ENCODE measurements at places on chromosomes 6 and 20. TPM values are rescaled to one million over a fixed set of nuclear protein-coding genes. Genes with fewer than 3 reads are reported as not detected.

Gene MC3R
- not detected for total RNA-seq

Gene CCR6
- total RNA-seq, result 2.4 TPM

Gene SLC17A3
- not detected for total RNA-seq

Gene BHLHE23
- not detected for total RNA-seq

Gene HSPA1A
- total RNA-seq, result 213 TPM

Gene RING1
- 16.6 TPM for total RNA-seq

Gene GRM1
- not detected for total RNA-seq

Gene SLC26A8
- total RNA-seq, result not detected

Gene BPIFB2
- not detected for total RNA-seq

Gene SAPCD1
- total RNA-seq, result 0.95 TPM

Gene LY6G5C
- total RNA-seq, result 0.57 TPM

Gene DEFB129
- total RNA-seq, result not detected

Gene PRDM1
- 18.3 TPM for total RNA-seq

Gene MCCD1
- not detected for total RNA-seq

Gene XKR7
- total RNA-seq, result not detected

Gene ARG1
- total RNA-seq, result not detected

Gene C6orf132
- total RNA-seq, result 254 TPM

Gene RSPH4A
- total RNA-seq, result not detected

Gene MRS2
- total RNA-seq, result 21.3 TPM

Gene SLC17A1
- not detected for total RNA-seq

Gene RNF146
- total RNA-seq, result 19.5 TPM

Gene TRIM15
- total RNA-seq, result not detected

Gene C6orf58
- total RNA-seq, result not detected

Gene IFT52
- 8.8 TPM for total RNA-seq

Gene TGM2
- total RNA-seq, result 6.1 TPM

Gene FAM217A
- not detected for total RNA-seq

Gene MEP1A
- not detected for total RNA-seq

Gene RTF2
- 53.6 TPM for total RNA-seq

Gene BEND6
- 2.4 TPM for total RNA-seq

Gene GLP1R
- not detected for total RNA-seq

Gene CDSN
- not detected for total RNA-seq

Gene TDP2
- 31.9 TPM for total RNA-seq

Gene NRSN1
- total RNA-seq, result not detected

Gene GPLD1
- total RNA-seq, result 1.9 TPM

Gene PTGIS
- total RNA-seq, result 34.1 TPM

Gene C6orf52
- not detected for total RNA-seq

Gene ULBP1
- not detected for total RNA-seq

Gene MANEA
- total RNA-seq, result 9.7 TPM

Gene SLC35F1
- total RNA-seq, result 0.09 TPM

Gene ATF6B
- 31.3 TPM for total RNA-seq

Gene ASF1A
- 10.0 TPM for total RNA-seq

Gene RAB22A
- 33.2 TPM for total RNA-seq

Gene ELOVL4
- 16.9 TPM for total RNA-seq

Gene FAM83C
- total RNA-seq, result 29.5 TPM

Gene SLC18B1
- total RNA-seq, result 11.2 TPM

Gene ECT2L
- not detected for total RNA-seq

Gene SIRPA
- total RNA-seq, result 19.9 TPM

Gene DEF6
- 24.4 TPM for total RNA-seq

Gene TSHZ2
- 11.8 TPM for total RNA-seq

Gene GGTLC1
- total RNA-seq, result not detected
